HepG2 (cell line): ENCODE measurements at places on chromosomes 6 and 20.

DNA sequence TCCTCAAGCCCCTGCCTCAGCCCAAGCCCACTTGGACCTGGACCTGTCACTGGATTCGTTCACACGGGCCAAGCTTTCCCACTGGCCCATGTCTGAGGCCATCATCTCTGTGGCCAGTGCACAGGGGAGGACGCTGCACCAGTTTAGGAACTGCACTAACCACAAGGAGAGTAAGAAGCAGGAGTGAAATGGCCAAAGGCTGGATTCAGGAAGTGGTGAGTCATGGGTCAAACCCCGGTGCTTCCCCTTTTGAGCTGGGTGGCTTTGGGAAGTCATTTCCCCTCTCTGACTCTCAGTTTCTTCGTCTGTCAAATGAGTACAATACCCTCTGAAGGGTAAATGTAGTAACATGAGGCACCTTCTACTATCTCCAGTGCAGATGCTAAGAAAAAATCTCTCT lies 87.9 kb downstream of the CD40 start:
- DNase-seq: no peak

DNA sequence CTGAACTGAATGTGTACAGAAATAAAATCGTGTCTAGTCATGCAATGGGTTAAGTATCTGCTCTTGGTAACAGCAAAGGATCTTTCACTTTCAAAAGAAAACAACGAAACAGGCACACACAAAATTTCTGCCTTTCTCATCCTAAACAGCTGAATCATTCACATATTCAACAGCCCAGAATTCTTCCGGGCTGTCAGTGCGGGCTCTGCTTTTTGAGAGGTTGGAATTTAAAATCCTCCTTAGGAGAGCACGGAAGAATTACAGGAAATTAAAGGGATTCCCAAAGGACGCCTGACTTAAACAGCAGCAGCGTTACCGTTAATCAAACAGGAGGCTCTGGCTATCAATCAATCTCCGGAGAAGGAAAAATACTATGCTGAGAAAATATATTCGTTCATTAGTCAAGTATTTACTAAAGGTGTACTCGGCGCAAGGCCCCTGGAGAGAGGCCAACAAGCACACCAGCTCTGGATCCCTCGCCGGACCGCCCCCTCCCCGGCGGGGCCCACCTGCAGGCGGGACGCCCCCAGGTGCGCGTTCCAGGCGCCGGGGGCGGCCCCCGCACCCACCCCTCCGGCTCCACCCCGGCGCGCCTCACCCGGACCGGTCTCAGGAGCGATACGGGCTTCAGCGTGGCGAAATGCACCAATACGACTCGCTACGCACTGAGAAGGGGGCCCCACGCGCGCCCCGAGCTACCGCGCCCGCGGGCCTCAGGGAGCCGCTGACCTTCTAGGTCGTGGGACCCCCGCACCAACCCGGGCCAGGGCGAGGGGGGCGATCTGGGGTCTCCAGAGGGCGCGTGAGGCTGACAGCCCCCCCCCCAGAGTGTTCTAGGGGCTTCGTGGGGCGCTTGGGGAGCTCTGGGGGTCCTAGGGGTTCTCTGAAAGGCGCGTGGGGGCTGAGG lies 1.0 kb downstream of the NAPB start:
- DNase-seq: peak; percentile 62

DNA sequence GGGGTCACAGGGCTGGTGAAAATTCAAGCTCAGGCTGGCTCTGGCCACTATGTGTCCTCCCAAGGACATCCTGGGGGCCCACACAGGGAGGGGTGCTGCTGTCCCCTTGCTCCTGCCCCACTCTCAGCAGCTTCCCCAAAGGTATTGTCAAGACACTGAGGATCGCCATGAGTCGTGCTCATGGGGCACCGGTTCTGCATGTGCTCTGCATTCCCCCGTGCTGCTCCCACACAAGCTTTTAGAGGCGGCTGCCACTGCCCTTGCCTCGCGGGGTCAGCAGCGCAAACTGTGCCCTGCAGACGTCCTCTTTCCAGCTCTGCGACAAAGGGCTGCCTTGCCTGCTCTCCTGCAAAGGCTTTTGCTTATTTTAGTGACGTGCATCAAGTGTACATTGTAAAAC lies 179.8 kb downstream of the ERMARD start:
- no peak for DNase-seq

- no peak for DNase-seq
Observed at GRCh38 chr6:95519228-95520037, 57.9 kb upstream of the MANEA start.

- DNase-seq: no peak
Observed at GRCh38 chr20:42024653-42025052, 406.5 kb upstream of the CHD6 start.

DNA sequence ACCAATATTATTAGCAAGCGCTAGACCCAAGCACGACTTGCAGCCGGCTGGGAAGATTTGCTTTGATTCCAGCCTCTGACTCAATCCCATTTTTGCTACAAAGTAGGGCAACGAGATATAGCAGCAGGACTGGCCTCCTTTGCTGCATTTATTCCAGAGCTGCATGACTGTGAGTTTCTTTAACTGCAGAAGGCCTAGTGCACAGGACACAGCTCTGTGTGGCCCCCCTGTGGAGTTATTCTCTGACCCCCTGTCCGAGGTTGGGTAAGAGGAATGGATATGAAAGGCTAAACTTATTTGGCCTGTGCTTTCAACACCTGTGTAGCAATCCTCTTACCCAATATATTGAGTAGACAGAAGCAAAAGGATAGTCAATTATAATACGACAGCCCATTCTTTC lies 133.3 kb upstream of the SPTLC3 start:
- peak; percentile 35 for DNase-seq

DNA sequence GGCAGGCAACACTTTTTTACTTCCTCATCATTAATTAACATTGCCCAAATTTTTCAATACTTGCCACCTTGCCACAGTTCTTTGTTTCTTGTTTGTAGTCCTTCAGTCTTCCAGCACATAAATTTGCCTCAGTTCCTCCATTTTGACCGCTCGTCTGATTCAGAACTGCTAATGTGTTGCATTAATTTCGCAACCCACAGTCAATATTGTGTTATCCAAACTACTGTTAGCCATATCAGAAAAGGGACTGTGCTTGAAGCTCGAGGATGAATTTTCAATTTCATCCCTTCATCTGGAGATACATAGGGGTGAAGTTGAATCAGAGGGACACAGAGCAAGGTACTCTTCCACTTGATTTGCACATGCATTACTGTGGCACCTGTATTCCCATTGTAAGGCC lies 421.5 kb downstream of the CDKAL1 start:
- DNase-seq: no peak

DNA sequence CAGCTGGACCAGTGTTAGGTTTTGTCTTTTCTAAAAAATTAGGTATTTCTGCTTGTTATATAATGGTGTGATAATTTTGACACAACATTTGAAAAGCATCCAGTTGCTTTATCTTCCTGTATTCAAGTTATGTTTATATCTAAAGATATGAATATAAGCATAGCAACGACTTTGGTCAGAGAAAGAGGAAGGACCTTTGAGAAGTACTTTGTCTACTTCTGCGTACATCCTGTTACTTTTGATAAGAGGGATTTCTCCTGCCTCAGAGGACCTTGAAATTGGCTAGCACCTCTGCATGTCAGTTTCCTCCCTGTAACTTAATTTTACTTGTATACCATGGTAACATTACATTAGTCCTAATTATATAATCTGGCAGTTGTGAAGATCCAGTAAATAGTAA lies 24.8 kb downstream of the PHF20 start:
- DNase-seq: no peak

DNA sequence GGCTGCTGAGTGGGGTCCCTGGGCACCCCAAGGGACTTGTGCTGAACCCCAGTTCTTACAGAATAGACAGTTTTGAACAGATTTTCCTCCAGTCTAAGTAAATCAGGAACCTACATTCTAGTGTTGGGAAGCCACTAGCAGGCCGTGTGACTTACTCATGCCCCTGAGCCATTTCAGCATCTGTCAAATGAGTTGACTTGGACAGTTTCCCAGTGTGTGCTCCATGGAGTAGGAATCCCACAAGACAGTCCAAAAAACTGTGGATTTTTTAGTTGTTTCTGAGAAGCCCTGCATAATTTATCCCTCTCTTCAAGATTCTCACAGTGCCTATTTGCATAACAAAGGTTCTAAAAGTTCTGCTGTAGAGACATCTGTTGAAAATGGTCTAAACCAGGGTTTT lies 2.1 kb downstream of the GABRR2 start:
- no peak for DNase-seq

DNA sequence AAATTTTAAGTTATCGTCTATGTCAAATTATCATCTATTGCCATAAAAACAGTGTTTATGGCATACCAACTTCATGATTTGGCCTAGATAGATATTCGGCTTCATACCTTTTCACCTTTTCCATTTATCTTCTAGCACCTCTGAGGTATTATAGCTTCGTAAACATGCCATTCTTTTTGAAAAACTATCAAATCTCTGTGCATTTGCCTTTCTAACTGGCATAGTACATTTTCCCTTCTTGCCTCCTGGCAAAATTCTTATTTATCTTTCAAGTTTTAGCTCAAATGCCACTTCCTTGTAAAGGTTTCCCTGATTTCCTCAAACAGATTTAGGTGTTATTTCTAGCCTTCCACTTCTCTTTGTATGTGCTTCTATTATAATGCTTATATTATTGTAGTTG lies 7.0 kb upstream of the REV3L start:
- no peak for DNase-seq

- DNase-seq: no peak
Observed at GRCh38 chr6:42735976-42736375, 9.9 kb downstream of the TBCC start.
